ENCODE measurements at places on chromosomes 11 and 22.

DNA sequence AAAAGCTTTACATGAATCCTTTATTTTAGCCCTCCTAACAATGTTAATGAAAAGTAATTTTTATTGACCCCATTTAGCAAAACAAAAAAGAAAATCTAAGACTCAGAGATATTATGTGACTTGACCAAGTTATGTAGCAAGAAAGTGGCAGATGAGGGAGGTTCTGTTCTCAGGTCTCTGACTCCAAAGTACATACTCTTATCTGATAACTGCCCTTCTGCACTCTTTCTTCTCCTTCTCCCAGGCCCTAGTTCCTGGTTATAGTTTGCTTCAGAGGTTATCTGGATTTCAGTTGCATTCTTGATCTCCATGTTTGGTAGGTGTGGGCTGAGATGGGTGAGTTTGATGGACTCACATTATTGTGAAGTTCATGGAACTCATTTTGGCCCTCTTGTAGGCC, 4.5 kb downstream of the OR9Q2 start:
- no peak for DNase-seq

DNA sequence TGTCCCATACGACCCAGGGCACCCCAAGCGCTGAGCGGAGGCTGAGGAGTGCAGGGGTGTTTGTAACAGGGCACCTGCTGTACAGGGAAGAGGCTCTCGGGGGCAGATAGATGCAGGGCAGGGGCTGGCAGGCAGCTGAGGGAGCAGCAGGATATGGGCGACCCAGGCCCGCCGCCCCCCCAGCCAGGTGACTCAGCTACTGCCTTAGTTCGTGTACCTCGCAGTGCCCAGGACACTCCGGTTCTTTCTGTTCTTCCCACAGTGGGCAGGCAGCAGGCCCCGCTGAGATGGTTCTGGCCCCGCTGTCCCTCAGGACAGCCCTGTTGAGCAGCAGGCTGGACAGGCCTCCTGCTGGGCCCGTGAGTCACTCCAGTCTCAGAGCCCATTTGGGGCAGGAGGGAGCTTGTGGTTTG, 16.2 kb downstream of the PHLDA2 start:
- no peak for DNase-seq

DNA sequence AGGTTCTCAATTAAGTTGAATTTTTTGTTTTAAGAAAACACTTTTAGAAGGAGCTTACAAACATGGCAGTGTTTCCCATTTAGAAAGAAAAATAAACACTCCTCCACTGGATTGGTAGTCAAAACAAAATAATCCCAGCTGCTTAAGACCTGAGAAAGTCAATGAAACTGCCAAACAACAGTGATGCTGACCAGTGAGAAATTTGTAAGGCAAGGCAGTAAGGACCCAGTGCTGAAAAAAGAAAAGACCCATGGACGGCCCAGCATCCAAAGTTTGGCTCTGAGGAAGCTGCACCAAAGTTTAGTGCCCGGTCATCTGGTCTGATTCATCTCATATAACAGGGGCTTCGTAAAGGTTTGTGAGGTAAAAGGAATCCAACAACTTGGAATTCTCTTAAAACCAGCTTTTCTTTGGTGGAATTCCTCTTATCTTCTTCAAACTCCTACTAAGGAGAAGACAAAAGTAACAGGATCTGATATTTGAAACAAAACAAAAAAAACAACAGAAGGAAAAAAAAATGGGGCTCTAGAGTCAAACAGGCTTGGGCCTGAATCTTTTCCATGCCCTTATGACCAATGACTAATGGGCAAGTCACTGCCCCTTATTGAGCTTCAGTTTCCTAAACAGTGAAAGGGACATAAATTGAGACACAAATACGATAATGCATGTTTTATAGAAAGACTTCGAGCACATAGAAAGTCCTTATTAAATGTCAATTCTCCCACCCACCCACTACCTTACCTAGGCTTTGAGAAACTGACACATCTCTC, 383.0 kb upstream of the NARS2 start:
- DNase-seq, result no peak

- peak; percentile 29 for DNase-seq
Measured at GRCh38 chr11:67700548-67701262, 26.3 kb upstream of the ALDH3B2 start.

GRCh38 chr22:17403906-17404305, 34.6 kb downstream of the CECR2 start:
- DNase-seq, result no peak

- DNase-seq, result no peak
Measured at GRCh38 chr22:32828561-32828960, 27.1 kb downstream of the TIMP3 start.

DNA sequence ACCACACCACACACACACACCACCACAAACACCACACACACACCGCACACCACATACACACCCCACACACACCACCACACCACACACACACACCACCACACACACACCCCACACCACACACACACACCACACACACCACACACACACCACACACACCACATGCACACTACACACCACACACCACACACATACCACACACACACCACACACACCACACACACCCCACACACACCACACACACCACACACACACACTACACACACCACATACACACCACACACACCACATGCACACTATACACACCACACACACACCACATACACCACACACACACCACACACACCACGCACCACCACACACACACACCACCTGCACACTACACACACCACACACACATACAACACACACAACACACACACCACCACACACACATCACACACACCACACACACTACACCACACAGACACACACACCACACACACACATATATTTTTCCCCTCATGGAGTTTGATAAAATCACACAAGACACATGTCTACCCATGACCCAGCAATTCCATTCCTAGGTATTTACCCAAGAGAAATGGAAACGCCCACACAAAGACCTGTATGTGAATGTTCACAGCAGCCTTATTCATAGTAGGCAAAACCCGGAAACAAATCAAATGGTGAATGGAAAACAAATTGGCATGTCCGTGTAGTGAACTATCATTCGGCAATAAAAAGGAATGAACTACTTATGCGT, 14.3 kb downstream of the CD5 start:
- DNase-seq, result no peak

All from NCI-H1436 (cell line).